MCF 10A (cell line): ENCODE measurements at places on chromosomes 3 and 15.
A peak's percentile ranks its signal among the peaks of the same experiment; 100 is the strongest.

DNA sequence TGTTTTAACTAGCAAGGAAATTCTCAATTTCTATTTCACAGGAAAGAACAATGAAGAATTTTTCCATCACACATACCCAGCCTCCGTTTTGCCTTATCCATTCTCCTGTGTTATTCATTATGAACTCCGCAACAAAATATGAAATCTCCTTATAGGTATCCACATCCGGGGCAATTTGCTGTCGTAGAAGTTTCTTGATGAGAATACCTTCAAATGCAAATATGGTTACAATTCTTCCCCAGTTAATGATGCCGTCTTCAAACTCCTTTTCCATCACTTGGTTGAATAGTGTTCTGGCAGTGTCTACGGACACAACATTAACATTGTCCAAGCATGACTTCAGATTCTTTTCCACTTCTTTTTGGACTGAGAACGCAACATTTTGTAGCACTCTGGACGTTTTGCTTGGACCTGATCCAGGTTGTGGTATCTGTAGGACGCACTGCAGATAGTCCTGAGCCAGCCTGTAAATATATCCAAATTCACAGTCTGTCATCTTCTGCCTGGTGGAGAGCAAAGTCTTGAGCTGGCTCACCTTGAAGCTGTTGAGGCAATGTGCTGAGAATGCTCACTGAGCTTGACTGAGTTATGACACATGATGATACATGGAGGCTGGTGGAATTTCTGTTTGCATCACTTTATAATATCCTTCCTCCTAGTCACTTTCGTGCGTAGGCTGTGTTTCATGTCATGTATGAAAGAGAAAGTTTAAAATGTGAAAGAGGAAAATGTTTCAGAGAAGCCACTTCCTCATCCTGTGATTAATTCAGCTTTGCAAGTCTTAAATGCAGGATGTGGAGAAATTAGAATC, at the start of gene BCL2A1:
Gene BCL2A1, minus strand, starts transcription at position 573 of the 811 bp plus-strand sequence. Its CDS starts 77 bp downstream, at position 496.
- DNase-seq = peak; percentile 68

DNA sequence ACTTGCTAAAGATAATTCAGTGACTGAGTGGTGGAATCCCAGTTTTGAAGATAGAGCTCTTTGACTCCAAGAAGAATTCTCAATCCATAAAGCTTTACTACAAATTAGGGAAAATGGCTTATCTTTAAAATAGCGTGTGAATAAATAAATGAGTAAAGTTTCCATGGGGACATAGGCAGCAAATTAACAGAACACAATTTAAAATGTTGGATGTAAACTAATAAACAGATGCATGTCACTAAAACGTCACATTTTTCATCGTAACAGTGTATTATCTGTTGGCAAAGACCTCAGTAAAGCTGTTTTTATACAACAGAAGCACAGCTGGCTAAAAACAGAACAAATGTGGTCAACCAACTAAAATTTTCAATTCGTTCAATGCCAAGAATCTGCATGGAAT, 913.9 kb upstream of the CFAP20DC start:
- no peak for DNase-seq

- DNase-seq = peak; percentile 58
These were observed 242.6 kb upstream of the TPRG1 start for GRCh38 chr3:188929137-188929536.

DNA sequence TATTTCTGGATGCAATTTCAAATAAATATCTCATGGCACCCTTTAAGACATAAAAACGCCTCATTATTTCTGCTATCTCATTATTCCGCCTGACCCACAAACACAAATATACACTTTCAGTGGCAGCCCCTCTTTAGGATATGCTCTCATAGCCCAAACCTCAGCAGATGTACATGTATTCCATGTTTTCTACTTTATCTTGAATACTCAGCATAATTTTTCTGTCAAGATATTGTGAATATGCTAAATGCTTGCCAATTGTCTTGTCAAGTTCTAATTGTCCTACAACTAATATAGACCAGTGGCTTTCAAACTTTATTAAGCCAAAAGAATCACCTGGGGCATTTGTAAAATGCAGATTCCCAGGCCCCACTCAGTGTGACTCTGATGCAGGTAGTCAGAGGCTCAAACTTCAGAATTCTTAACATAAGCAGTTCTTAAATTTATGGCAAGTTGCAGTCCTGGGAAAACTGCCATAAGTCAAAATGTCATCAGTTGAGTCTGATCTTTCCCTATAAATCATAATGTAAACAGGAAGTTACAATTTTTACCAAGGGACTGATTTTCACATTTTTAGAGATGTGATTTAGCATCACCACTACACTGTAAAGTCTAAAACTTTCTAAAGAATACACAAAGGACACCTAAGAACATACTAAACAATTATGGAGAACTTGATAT, 135.1 kb downstream of the TBL1XR1 start:
- DNase-seq = peak; percentile 27

- DNase-seq = no peak
These were observed 268.0 kb upstream of the ARRDC4 start for GRCh38 chr15:97692301-97693015.

DNA sequence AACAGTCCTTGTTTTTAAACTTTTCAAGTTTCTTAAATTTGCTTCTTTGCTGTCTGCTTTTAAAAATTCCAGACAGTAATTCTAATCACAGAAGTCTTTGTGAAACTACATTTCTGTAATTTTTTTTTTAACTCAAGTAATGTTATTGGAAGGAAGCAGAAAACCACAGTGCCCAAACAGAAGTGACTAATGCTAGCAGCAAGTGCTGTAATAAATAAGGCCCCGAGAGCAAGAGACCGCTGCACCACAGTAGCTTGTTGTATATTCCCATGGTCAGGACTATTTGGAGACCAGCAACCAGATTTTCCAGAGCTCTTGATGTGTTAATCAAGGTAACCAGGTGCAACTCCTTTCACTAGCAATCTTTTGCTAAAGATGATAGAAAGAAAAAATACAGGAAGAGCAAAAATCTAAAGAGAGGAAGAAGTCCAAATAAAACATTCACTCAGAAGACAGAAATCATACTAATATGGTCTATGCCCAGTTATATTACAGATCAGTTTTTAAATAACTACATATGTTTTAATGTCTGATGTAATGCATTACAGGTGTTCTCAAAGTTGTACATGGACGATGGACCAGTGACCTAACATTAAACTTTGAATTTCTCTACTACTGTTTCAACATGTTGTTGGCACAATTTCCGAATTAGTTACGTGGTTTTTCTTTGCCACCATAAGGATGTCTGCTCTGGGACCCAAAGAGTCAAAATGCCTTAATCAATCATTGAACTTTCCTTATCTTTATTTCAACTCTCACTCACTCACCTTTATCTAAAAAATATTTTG, 36.4 kb downstream of the WWTR1 start:
- DNase-seq = peak; percentile 78

- no peak for DNase-seq
These were observed 33.8 kb downstream of the HDC start for GRCh38 chr15:50231761-50232160.

- no peak for DNase-seq
These were observed 273.2 kb upstream of the RGMA start for GRCh38 chr15:93362203-93362602.

DNA sequence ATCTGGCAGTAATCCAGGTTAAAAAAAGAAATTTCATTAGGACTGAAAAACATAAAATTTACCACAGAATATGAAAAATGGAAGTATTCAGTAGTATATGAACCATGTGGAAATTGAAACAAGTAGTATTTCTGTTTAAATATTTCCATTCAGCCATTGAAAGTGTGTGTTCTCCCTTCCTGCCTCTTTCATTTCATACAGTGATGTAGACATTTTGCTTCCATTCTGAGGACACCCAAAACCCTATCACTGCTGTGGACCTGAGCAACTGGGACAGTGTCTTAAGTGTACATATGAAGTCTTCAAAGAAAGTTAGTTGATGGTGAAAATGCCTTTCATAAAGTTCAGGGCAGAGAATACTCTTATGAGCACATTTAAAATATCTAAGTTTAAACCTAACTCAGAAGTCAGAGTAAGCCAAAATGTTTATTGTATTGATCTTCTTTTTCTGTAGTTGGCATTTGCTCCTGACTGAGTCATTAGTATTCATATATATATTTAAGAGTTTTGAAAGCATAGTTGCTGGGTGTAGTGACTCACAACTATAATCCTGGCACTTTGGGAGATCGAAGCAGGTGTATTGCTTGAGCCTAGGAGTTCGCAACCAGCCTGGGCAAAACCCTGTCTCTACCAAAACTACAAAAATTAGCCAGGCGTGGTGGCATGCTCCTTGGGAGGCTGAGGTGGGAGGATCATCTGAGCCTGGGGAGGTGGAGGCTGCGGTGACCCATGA, 198.8 kb downstream of the KLHL25 start:
- DNase-seq = no peak

- no peak for DNase-seq
These were observed 61.7 kb downstream of the FSIP1 start for GRCh38 chr15:39720621-39721611.

DNA sequence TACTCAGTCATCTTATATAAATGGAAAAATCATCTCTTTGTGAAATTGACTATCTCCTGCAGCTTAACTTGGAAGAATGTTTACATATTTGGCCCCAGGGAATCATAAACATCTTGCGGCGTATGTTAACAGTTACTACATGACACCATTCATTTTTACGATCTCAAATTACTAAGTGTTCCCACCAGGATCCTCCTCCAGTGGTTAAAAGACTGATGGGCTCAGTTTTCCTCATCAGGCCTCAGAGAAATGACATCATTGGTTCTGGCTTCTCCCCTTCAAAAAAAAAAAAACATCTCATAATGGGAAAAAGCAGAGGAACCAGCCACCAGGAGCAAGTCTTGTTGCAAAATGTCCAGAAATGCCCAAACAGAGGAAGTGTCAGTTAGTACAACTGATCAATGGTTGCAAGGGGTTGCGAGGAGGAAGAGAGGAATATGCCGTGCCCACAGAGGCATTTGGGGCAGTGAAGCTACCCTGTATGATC, 70.5 kb upstream of the LIPC start:
- DNase-seq = peak; percentile 76

GRCh38 chr3:128851601-128852000, 27.8 kb upstream of the ACAD9 start:
- DNase-seq = no peak

- DNase-seq = no peak
These were observed 15.1 kb upstream of the RFTN1 start for GRCh38 chr3:16528581-16528993.

GRCh38 chr15:77939851-77940250, 137.7 kb downstream of the TBC1D2B start:
- no peak for DNase-seq

DNA sequence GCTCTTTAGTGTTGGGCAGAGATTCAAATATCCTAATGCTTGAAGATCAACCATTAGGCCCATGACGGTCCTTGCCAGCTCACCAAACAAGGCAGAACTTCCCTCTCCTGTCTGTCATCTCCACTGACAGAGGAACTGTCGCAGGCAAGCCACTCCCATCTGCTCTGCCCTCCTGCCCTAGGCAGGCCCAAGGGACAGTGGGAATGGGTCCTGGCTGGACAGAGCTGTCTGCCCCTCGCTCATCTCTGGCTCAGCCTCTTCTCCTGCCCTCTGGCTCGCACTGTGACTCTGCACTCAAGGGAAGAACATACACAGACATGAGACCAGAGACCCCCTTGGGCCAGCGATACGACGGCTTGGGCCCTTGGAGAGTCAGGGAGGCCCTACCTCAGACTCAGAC, 7.6 kb upstream of the MUSTN1 start:
- no peak for DNase-seq

DNA sequence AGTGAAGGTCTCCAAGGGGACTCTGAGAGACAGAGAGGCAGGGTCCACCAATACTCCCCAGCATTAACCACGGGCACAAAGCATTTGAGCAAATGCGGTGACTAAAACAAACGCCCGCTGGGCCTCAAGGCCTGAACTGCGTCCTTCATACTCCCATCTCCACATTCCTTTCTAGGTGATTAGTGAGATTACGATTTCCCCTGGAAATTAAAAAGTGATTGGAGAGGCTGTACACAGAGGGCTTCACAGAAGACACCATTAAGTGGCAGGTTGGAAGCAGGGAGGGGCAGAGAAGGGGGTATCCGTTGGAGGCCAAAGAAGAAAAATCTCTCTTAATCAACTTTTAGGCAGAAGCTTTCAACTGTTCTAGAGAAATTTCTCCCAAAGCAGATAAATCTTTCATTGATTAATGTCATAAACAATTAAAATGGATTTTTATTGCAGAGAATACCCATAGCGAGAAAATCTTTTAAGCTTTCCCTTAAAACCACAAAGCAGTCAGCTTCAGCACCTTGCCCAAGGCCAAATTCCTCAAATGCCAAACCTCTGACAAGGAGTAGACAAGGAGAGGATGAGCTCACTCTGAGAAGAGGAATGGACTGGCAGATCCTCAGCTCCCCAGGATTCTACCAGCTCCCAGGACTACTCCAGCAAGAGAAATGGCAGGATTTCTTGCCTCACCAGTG, 38.2 kb downstream of the MB21D2 start:
- peak; percentile 97 for DNase-seq

DNA sequence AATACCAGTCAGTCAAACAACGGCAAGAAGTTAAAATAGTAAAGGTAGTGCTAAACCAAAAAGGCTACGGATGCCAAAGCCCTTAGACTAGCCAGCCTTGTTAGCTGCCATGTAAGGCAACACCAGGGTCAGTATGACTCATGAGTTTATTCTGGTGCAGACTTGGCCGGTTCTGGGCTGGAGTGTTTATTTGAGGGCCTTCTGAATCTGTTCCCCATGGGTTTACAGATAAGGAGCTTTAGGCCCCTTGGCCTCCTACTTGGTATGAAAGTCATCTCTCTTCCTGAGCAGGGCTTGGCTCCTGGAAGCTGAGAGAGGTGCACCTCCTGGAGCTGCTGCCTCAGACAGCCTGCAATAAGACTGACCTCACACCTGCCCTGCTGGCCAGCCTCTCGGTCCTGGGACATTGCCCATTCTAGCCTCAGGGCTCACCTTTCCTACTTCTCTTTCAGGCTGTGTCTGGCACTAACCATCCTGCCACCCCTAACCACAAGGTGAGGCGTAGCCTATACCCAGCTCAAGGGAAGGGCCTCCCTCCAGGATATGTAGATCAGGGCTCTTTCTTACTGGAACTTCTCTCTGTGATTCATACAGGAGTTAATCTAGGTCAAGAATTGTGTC, 10.4 kb upstream of the RTP1 start:
- peak; percentile 92 for DNase-seq

DNA sequence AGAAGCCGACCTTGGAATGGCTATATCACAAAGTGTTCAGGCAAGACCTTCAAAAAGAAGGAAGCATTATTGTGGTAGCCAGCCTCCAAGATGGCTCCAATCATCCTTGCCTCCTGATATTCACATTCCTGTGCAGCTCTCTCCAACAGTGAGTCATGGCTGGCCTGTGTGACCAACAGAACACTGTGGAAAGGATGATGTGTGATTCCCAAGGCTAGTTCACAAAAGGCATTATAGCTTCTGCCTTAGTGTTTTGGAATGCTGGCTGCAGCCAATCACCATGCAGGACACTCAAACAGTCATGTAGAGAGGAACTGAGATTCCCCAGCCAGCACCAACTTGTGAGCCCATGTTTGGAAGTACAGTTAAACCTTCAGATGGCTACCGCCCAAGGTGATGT, 102.6 kb downstream of the EFL1 start:
- peak; percentile 94 for DNase-seq

- no peak for DNase-seq
These were observed at the start of gene GRM7 for GRCh38 chr3:6860954-6861624. Gene GRM7 (plus strand): TSS chr3:6861115.

- no peak for DNase-seq
These were observed 139.5 kb downstream of the ZPLD1 start for GRCh38 chr3:102574355-102574754.

- DNase-seq = no peak
These were observed 31.2 kb upstream of the RIOX2 start for GRCh38 chr3:98003306-98003969.

GRCh38 chr15:90683876-90684275, 33.3 kb upstream of the BLM start:
- no peak for DNase-seq

- DNase-seq = no peak
These were observed 128.4 kb downstream of the NECTIN3 start for GRCh38 chr3:111200027-111200426.
